ENCODE measurements at places on chromosomes 3 and 15.

DNA sequence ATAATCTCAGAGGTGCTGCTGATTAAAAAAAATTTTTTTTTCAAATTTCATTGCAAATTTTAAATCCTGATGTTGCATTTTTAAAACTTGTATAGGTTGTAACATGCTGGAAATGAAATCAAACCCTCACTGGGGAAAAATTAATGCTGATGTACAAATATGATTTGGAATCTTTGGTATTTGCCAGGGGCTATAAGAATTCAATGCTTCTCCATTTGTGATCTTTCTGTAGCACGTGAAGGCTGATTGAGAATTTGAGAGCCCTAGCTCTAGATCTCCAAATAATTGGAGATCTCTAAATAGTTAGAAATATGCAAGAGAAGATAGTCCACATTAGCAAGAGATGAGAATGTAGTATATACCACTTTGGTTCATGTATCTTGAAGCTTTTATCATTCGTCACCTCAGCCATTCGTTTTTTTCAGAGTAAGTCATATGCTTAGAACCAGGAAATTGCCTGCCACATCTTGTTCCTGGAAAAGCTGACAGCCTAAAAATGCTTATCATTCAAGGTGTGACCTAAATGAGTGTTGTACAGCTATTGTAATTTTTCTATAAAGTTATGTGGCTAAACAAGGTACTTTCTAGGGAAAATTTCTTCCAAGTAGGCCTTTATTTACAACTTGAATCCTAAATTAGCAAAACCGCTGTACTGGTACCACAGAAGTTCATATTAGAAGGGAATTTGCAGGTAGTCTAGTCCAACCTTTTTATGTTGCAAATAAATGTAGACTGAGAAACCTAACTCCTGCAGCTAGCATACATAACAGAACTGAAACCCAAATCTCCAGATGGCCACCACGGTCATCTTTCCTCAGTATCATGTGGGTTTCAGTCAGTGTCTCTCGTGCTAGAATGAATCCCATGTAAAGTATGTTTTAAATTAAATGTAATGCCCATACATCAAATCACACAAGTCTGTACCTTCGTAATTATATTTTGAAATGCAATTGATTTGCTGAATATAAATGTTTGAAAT lies 48.5 kb downstream of the FNDC3B start:
- DNase-seq, result peak; percentile 30

GRCh38 chr3:12345584-12346494 lies 57.0 kb downstream of the PPARG start:
- no peak for DNase-seq

DNA sequence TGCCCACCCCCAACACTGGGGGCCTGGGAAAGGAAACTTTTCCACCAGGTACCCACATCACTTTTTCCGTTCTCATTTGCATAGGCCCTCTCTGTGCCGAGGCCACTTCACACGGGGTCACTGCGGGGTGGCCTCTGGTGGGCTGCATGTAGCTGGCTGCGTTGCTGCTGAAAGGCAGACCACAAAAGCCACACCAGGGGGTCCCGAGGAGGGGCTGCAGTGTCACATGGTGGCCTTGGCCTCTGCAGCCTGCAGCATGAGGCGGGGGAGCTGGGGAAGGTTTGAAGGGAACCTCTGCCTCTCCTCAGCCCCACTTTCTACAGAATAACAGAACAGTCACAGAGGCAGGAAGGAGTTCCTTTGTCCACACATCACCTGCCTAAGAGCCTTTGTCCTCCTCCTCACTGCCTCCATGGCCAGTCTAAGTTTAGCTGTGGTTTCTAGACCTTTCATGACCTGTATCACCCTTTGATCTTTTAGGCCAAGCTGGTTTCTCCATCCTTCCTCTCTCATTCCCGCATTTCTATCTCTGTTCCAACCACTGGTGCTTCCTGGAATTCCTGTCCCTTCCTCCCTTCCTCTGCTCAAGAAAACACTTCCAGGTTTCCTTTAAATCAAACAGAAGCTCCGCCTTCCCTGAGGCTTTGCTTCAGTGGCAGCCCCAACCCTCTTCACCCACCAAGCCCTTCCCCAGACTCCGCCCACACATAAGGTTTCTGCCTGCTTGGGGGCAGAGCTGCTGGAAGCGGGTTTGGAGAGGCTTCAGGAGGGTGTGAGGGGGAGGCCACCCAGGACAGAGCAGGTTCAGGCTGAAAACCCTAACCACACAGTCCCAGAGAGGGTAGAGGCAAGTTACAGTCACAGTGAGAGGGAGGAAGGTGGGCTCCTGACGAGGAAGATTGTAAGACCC lies 150.7 kb upstream of the TLE3 start:
- no peak for DNase-seq

DNA sequence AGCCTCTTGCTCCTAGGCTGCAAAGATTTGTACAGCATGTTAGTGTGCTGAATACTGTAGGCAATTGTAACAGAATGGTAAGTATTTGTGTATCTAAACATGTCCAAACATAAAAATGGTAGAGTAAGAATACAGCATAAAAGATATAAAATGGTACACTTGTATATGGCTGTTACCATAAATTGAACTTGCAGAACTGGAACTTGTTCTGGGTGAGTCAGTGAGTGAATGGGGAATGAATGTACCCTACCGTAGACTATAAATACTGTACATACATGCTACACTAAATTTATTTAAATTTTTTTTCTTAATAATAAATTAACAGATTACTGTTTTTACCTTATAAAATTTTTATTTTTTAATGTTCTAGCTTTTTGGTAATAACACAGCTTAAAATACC lies 858.7 kb downstream of the ROBO2 start:
- DNase-seq, result no peak

DNA sequence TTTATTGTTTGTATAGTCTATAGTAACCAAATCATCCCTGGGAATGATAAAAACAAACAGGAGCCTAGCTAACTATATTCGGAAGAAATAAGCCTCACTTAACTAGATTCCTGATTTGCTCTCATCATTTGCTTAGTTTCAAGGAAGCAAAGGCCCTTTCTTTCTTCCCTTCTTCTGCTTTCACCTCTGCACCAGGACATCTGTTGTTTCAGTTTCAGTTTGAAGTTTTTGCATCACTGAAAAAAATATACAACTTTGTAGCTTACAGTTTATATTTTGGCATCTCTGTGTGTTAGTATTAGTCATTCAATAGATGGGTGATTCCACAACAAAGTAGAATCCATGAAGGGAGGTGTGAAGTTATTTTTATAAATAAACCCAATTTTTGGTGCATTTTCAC lies 113.6 kb upstream of the SNTN start:
- DNase-seq, result no peak
